Tibial nerve (tissue), 4 donors: ENCODE measurements at places on chromosomes 11 and 22.
A peak's percentile ranks its signal among the peaks of the same experiment; 100 is the strongest.

DNA sequence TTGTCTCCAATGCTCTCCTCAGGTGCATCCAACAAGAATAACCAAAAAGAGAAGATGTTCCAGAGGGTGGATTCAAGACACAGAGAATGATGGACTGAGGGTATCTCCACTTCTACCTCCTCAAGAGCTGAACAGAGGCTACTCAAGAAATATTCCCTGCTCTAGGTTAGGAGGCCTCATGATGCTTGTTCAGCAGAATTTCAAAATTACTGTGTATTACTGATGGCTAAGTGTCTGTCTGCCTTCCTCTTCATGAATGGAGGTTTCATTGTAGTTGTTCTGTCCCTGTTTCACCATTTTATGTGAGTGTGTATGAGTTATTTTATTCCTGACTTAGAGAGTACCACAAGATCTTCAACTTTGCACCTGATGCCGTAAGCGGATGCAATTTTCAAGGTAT is 76.8 kb downstream of the JRKL start:
- H3K27me3 ChIP-seq = no peaks in the 10 kb centered on the region
- no peak overlapping the region for H3K4me3 ChIP-seq
- peaks cover 5% of the 10 kb centered on the region for H3K4me1 ChIP-seq

- no peaks in the 10 kb centered on the region for H3K36me3 ChIP-seq
- H3K27me3 ChIP-seq = no peaks in the 10 kb centered on the region
- no peak for DNase-seq
Observed at GRCh38 chr11:33910296-33910957, 18.6 kb upstream of the LMO2 start.

- peak overlapping the region; percentile 91 for H3K4me3 ChIP-seq
- DNase-seq = peak; percentile 9
- H3K27ac ChIP-seq = peak overlapping the region; percentile 80
- H3K27me3 ChIP-seq = no peaks in the 10 kb centered on the region
- H3K4me1 ChIP-seq = no peaks in the 10 kb centered on the region
Observed at GRCh38 chr11:59615120-59615636, 396 bp downstream of the OSBP start.

DNA sequence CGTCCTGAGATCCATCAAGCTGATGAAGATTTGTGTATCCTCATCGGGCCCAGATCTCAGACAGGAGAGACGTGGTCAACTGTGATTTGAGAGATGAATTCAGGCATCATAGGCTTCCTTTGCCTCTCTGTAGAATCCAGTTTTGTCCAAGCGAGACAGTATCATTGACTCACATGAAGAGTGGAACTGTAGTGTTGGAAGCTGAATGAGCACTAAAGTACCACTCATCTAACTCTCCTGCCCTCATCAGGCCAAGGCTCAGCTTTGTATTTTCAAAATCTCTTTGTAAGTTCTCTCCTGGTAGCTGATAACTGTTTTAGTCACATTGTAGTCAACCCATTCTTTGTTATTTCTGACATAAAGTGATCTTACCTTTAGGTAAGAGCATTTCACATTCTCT is 85.1 kb downstream of the KIRREL3 start:
- no peaks in the 10 kb centered on the region for H3K27me3 ChIP-seq
- H3K4me1 ChIP-seq = no peaks in the 10 kb centered on the region
- H3K27ac ChIP-seq = no peak overlapping the region
- no peak for DNase-seq
- no peak overlapping the region for H3K4me3 ChIP-seq
- H3K36me3 ChIP-seq = no peaks in the 10 kb centered on the region

GRCh38 chr22:45233386-45233785 is 7.3 kb downstream of the KIAA0930 start:
- H3K27ac ChIP-seq = peak overlapping the region; percentile 25
- H3K27me3 ChIP-seq = no peaks in the 10 kb centered on the region
- H3K4me1 ChIP-seq = no peaks in the 10 kb centered on the region
- H3K36me3 ChIP-seq = no peaks in the 10 kb centered on the region
- DNase-seq = no peak

- peak overlapping the region; percentile 75 for H3K27ac ChIP-seq
- DNase-seq = no peak
- no peaks in the 10 kb centered on the region for H3K27me3 ChIP-seq
- H3K4me1 ChIP-seq = peaks cover 21% of the 10 kb centered on the region
Observed at GRCh38 chr11:34252651-34253050, 105.2 kb downstream of the ABTB2 start.

DNA sequence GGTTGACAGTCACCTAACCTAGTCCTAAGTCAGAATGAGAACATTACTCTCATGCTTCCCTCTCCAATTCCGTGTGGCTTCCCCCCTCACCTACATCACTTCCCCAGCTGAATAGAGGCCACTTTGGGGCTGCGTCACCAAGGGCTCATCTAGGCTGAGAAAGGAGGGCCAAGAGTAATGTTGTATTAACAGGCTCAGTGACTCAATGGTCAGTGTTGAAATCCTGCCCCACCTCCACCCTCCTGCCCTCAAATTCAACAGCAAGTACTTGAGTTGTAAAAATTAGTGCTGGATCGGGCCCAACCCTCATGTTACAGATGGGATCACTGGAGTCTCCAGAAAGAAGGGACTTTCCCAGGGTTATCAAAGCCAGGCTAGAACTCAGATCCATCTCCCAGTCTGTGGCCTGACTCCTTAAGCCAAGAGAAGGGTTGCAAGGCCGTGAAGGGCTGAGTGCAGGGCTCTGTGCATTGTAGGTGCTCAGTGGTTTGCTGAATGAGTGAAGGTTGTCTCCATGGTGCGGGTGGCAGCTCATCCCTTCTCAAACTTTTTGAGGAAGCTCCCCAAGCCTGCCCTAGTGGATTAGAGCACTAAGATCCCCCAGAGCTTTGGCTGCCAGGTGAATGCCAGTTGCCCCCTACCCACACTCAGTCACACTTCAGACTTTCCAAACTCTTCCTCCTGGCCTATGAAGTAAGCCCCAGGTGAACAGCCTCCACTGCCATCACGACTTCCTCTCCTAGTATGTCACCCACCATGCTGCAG is 3.2 kb downstream of the DGAT2 start:
- H3K36me3 ChIP-seq = no peaks in the 10 kb centered on the region
- H3K4me1 ChIP-seq = no peaks in the 10 kb centered on the region
- no peak overlapping the region for H3K4me3 ChIP-seq
- H3K27me3 ChIP-seq = no peaks in the 10 kb centered on the region

DNA sequence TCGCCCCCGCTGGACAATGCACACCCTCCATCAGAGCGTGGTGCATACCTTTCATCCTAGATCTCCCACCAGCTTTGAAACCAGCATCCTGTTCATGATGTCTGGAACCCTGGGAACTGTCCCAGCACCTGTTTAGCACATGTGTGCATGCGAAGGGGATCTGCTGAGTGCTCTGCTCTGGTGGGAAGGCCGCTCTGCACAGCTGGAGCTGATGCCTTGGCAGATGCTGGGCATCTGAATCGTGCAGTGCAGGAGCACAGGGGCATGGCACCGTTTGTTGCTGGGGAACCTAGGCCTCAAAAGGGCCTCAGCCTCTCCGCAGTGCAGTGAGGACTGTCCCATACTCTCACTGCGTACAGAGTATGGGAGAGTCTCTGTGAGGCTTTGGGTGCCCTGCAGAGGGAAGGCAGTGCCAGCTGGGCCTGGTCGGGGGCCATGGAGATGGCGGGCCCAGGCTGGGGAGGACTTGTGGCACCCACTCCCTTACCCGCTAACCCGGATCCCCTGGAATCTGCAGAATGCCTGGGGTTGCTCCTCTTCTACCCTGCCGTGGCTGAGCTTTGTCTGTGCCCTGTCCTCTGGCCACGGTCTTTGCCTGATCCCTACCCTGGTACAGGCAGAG is 72.9 kb upstream of the ATXN10 start:
- no peak overlapping the region for H3K4me3 ChIP-seq
- no peaks in the 10 kb centered on the region for H3K4me1 ChIP-seq
- DNase-seq = no peak
- no peak overlapping the region for H3K27ac ChIP-seq
- H3K27me3 ChIP-seq = no peaks in the 10 kb centered on the region

DNA sequence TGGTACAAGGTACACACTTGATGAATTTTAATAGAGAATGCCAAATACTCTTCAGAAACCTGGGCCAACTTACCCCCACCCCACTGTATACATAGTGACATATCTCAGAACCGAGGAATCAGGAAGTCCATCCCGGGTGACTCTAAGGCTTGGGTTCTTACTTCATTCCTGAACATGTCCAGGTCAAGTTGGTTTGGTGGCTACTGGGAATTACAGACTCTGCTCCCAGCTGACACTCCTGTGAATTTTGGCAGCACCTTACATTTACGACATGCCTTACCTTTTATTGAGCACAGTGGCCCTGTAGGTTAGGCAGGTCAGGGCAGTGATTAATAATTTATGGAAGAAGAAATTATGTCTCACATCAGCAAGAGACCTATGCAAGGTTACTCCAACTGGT is 70.1 kb upstream of the LDLRAD3 start:
- no peaks in the 10 kb centered on the region for H3K36me3 ChIP-seq
- no peak for DNase-seq
- H3K4me1 ChIP-seq = no peaks in the 10 kb centered on the region

- H3K27me3 ChIP-seq = no peaks in the 10 kb centered on the region
- no peak overlapping the region for H3K4me3 ChIP-seq
- H3K36me3 ChIP-seq = no peaks in the 10 kb centered on the region
Observed at GRCh38 chr11:41446107-41446506, 13.3 kb downstream of the LRRC4C start.

GRCh38 chr22:46520880-46521279 is 16.5 kb downstream of the CELSR1 start:
- no peaks in the 10 kb centered on the region for H3K4me1 ChIP-seq
- no peaks in the 10 kb centered on the region for H3K27me3 ChIP-seq
- DNase-seq = no peak
- H3K27ac ChIP-seq = no peak overlapping the region
- H3K4me3 ChIP-seq = no peak overlapping the region

GRCh38 chr11:27916541-27917100 is 191.3 kb downstream of the KIF18A start:
- DNase-seq = no peak
- no peak overlapping the region for H3K27ac ChIP-seq
- H3K36me3 ChIP-seq = no peaks in the 10 kb centered on the region
- H3K4me3 ChIP-seq = no peak overlapping the region
- H3K27me3 ChIP-seq = no peaks in the 10 kb centered on the region

- peak overlapping the region; percentile 40 for H3K27ac ChIP-seq
- DNase-seq = no peak
- H3K4me3 ChIP-seq = no peak overlapping the region
- H3K27me3 ChIP-seq = no peaks in the 10 kb centered on the region
- H3K4me1 ChIP-seq = no peaks in the 10 kb centered on the region
Observed at GRCh38 chr11:2811206-2812091, 74.1 kb downstream of the CDKN1C start.

DNA sequence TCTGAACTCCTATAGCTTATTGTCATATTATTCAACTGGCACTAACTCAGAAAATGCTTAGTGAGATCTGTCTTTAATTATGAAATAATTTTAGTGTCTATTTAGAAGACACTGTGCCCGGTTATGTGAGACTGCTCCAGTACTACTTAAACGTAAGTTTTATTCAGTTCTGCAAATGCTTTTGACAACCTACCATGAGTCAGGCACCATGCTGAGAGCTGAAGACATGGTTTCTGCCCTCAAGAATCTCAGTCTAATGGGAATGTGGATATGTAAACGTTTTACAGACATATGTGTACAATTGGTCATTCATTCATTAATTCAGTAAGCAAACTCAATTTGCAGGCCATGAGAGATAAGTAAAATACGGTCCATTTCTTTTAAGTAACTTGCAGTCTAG is 40.0 kb downstream of the DCUN1D5 start:
- H3K27ac ChIP-seq = no peak overlapping the region
- H3K27me3 ChIP-seq = no peaks in the 10 kb centered on the region
- no peaks in the 10 kb centered on the region for H3K4me1 ChIP-seq
- H3K36me3 ChIP-seq = no peaks in the 10 kb centered on the region
- no peak overlapping the region for H3K4me3 ChIP-seq
- DNase-seq = no peak

DNA sequence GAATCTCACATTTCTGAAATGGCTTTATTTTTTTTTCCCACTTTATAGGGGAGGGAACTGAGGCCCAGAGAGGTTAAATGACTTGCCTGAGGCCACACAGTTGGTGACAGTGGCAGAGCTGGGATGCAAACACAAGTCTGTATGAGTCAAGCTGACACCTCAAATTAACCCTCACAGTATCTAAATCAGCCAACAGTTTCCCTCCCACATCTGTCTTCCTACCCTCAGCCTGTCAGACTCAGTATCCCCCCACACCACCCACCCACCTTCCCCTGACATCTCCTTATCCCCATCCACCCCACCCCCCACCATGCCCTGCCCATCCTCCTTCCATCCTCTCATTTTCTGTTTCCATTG is 95.2 kb downstream of the TP53I11 start:
- no peaks in the 10 kb centered on the region for H3K27me3 ChIP-seq
- H3K4me3 ChIP-seq = no peak overlapping the region
- DNase-seq = no peak
- no peaks in the 10 kb centered on the region for H3K36me3 ChIP-seq
- no peak overlapping the region for H3K27ac ChIP-seq

DNA sequence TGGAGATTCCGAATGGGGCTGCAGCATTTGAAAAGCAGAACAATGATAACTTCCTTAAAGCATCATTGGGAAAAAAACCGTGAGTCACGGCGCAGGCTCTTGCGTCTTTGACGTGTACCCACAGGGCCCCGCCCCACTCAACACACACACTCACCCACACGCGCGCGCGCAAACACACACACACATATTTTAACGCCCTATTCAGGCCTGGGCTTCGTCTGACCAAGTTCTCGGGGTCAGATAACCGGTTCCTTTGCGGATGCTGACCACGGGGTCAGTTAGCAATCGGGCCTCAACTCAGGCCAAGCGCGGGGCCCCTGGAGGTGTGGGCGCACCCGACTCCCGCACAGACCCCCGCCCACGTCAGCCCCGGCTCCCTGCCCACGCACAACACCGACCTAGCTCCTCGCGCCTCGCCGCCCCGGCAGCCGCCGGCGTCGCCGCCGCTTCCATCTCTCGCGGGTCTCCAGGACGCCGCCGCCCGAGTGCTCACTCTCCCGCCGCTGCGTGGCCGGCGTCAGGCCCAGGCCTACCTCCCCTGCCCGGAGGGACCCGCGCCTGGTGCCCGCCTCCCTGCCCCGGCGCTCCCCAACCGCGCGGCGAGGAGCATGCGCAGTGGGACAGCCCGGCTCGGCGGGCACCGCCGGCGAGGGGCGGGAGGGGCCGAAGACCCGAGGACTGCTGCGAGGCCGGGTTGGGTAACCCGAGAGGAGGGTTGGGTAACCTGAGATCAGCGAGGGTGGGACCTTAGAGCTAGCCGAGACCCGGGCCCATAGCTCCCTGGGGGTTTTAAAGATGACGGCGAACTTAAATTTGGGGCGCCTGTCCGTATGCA is at the start of gene SLC36A4:
Gene SLC36A4 (minus strand): TSS at position 612 of the 835 bp plus-strand sequence. CDS start 159 bp downstream, at position 453.
- DNase-seq = peak; percentile 91
- peak within 1 kb of the TSS; percentile 92 for H3K4me3 ChIP-seq
- no peaks in the 10 kb centered on the region for H3K36me3 ChIP-seq
- peak within 1 kb of the TSS; percentile 96 for H3K27ac ChIP-seq
- H3K27me3 ChIP-seq = no peaks in the 10 kb centered on the region
- H3K4me1 ChIP-seq = peaks cover 4% of the 10 kb centered on the region

GRCh38 chr11:119121008-119121810 is at the start of gene HINFP:
TSS of gene HINFP (plus strand) at chr11:119121580. CDS start at chr11:119126945, 5,365 bp downstream.
- H3K36me3 ChIP-seq = peaks cover 9% of the 10 kb centered on the region
- peak within 1 kb of the TSS; percentile 69 for H3K4me3 ChIP-seq
- H3K4me1 ChIP-seq = peaks cover 7% of the 10 kb centered on the region
- no peaks in the 10 kb centered on the region for H3K27me3 ChIP-seq
- DNase-seq = peak; percentile 99

GRCh38 chr11:114942207-114942606 is 263.9 kb downstream of the NXPE2 start:
- no peaks in the 10 kb centered on the region for H3K36me3 ChIP-seq
- H3K27ac ChIP-seq = no peak overlapping the region
- DNase-seq = no peak
- no peaks in the 10 kb centered on the region for H3K4me1 ChIP-seq
